ENCODE measurements at places on chromosomes 1 and 21.

DNA sequence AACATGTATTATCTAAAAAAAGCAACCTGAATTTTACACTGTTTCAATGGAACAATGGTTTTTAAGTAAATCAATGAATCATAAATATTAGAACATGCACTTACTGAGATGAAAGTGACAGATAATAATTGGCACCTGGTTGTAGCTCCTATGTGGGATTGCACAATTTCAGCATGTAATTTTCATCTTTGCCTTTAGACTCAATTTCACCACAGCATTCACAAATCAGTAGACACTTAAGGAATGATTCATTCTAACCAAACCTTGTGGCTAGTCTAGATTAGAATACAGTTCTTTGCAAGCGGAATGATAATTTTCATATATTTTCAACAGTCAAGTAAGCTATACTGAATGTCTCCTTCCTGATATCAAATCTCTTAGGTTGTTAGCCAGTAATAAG is 853.4 kb downstream of the KCNT2 start:
- no peak for DNase-seq

DNA sequence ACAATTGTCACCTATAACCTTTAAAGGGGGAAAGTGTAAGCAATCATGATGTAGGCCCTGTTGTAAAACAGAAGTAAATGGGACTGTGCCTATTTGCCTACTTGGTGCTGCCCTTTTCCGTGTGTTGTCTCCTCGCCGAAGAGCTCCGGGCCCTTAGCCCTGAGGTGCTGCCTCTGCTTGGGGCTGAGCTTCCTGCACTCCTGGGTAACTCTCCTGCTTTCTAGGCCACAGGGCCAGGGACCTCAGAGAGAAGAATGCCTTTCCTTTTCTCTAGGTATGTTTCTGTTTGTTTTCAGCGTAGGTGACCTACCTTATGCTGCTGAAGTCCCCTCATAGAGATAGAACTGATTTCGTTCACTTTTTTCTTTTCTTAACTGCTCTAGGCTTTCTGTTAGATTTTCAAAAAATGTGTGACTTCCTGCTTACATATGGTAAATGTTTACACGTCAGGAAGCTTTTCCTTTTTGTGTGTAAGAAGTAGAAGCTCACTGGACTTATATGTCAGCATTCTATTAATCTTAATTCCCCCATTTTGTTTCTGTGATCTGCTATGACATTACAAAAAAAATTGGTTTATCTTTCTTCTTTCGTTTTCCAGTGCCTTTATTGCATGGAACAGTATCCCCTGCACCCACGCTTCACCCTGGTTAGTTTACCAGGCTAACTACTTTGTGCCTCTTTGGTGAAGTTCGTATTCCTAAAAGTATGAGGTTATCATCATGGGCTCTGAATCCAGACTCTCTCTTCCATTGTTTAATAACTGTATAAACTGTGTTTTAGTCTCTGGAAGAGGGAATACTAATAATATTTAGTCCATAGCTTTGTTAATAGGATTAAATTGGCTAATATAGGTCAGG is 61.7 kb downstream of the ITSN1 start:
- DNase-seq, result no peak

DNA sequence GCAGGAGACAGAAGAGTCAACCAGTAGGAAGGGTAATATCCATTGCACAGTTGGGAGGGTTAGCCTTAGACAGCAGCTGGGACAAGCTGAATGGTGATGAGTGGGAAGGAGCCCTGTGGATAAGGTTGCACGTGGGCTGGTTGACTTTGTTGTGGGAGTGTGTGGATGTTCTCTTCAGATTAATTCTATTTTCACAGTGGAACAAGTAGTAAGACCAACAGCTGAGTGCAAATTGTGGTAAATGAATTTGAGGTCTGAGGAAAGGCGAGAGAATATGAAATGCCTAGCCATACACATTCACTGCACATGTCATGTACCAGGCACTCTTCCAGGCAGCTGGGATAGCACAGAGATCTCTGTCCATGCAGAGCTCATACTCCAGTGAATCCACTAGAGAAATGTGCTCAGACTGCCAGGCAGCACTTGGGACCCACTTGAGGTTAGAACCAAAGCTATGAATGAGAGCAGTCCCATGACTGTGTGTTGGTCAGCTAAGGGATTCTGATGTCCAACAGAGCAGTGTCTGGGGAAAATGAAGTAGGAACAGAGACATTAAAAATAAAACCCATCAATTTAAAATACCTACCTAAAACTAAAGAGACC is 25.2 kb upstream of the VTCN1 start:
- no peak for DNase-seq

DNA sequence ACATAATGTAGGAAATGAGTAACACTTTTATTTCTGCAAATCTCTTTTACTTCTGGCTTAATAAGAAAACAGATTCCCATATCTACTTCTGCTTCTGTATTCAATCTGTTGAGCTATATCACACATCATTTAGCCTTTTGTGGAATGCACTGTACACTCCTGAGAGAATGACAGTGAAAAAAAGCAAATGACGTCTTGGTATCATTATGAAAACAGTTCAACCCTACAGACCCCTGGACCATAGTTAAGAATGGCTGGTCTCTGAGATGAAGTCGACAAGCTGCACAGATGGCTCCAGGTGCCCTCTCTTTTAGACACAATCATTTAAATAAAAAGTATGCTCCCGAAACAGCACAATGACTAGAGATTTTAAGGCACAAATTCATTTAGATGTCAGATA is 247.0 kb downstream of the RERE start:
- DNase-seq, result no peak

GRCh38 chr1:9371951-9372350 is 79.3 kb downstream of the SPSB1 start:
- no peak for DNase-seq

- no peak for DNase-seq
Observed at GRCh38 chr1:53929246-53929960, 16.1 kb downstream of the IFT25 start.

All from neural crest cell (in vitro differentiated cells).